Activated CD4-positive, alpha-beta memory T cell treated with anti-CD3 and anti-CD28 coated beads, Interleukin-2, amount 10 ng/mL, durations not matched to agents 7 days and 5 days (primary cell): ENCODE measurements at places on chromosomes 1 and 21. TPM values are rescaled to one million over a fixed set of nuclear protein-coding genes. Genes with fewer than 3 reads are reported as not detected.

DNA sequence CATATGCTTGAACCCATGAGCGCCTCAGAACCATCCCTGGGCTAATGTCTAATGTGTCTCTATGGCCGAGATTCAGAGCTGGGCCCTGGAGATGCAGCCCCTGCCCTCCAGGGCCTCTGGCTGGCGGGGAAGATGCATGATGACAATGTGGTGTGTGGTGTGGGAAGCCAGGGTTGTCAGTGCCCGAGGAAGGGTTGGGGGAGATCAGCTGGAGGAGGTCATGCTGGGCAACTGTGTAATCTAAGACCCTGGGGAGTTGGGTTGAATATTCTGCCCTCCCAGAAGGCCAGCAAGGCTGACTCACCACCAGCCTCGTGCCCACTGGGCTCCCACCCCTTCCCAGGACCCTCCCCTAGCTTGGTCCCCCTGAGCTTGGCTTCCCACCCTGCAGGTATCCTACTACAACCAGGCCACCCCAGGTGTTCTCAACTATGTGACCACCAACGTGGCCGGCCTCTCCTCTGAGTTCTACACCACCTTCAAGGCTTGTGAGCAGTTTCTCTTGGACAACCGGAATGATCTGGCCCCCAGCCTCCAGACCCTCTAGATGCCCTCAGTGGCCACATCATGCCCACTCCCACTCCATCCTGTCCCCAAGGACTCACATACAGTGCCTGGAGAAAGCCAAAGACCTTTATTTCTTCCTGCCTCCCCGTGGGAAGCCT, 14.6 kb downstream of the FAM151A start:
- DNase-seq: no peak

DNA sequence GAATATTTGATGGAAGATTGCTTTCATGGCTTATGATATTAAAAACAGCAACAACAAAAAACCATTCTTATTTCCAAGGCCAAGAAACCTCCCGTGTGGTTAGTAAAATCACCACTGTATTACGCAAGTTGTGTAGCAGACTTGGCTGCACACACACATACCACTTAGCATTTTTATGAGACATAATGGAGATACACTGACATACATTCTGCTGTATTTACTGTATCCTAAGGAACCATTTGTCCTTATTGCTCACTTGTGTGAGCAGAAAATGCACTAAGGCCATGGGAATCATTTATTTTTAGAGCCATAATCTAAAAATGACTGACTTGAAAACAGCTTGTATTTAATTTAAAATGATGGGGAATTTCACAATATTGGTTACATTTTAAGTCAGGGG, 584 bp upstream of the C1orf141 start:
- no peak for DNase-seq

- no peak for DNase-seq
Observed at GRCh38 chr1:207331354-207332313, 10.2 kb downstream of the CD55 start.

GRCh38 chr1:230077436-230078213, 10.6 kb downstream of the GALNT2 start:
- DNase-seq: no peak

- DNase-seq: no peak
Observed at GRCh38 chr1:67577646-67578045, 107.4 kb upstream of the GADD45A start.

The MRPS15 gene
- 99.9 TPM for total RNA-seq

DNA sequence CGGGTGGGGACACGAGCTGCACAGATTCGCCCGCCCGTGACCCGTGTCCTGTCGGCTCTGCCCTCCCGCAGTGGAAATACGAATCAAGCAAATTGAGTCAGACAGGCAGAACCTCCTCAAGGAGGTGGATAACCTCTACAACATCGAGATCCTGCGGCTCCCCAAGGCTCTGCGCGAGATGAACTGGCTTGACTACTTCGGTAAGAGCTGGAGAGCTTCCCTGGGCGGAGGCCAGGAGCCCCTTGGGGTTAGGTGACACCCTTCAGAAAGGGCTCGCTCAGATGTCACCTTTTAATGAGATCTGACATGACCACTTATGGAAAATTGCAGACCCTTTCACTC, 489 bp downstream of the CDCA8 start:
- DNase-seq: no peak

GRCh38 chr1:203120325-203121153, 7.0 kb upstream of the ADORA1 start:
- DNase-seq: no peak

DNA sequence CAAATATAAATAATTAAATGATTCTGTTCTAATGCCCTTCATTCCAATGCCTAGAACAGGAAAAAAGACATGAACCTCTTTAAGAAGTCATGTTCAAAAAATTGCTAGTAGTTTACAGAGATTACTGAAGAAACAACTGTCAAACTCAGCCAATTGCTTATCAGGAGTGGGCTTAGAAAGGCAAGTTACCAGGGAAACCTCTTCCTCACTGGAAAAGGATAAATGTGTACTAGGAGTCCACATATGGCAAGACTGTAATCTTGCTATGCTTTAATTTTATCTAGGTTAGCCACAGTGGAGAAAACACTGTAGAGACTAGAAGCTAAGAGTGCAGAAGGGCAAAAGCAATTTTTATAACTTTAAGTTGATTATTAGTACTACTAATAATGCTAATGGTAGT, 42.1 kb upstream of the DEPDC1 start:
- DNase-seq: no peak

- DNase-seq: no peak
Observed at GRCh38 chr1:5349526-5349925, 642.7 kb downstream of the NPHP4 start.

DNA sequence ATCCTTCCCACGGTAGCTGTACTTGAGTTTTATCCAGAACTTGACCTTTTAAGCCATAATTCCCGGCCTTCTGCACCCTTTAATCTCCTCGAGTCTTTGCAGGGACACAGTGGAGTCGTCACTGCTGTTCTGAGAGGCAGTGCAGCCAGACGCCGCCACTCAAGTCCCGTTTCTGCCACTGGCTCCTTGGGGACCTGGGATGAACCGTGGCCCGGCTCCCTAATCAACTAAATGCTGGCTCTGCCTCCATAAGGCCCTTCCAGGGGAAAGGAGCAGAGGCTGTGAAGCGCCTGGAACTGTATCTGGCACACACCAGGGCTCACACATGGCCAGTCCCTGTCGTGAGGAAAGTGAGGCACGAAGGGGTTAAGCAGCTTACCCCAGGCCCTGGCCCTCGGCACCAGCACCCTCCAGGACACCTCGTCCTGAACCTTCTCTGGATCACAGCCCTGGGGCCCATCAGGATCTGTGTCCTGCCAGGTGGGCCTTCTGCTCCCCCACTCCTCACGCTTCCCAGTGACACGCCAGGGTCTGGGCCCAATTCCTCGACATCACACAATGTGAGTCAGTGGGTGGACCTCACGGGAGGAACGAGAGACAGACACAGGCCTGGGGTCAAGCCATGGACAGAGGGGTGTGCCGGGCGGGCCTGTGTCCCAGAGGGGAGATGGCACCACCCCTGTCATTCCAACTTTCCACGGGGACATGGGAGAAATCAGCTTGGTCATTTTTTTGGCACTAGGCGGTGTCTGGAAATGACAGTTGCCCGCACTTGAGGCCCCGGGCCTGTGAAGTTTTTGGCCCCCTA, 23.5 kb upstream of the C1orf174 start:
- DNase-seq: no peak

The XCL1 gene
- total RNA-seq: not detected

DNA sequence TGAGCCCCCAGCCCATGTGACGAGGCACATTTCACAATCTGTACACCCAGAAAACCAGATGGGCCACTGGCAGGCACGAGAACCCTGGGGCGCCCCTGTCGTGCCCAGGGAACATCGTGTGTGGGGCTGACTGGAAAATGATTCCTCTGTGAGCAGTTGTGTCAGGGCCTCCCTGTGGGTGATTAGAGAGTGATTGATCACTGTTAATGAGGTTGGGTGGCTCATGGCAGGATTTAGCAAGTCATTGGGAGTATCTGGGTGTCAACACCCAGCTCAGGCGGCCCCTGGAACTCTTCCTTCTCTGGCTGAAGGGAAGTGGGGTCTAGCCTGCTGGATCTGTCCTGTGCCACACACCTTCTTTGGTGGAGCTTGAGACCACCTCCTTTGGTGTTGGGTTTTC, 5.7 kb downstream of the GRHL3 start:
- no peak for DNase-seq

DNA sequence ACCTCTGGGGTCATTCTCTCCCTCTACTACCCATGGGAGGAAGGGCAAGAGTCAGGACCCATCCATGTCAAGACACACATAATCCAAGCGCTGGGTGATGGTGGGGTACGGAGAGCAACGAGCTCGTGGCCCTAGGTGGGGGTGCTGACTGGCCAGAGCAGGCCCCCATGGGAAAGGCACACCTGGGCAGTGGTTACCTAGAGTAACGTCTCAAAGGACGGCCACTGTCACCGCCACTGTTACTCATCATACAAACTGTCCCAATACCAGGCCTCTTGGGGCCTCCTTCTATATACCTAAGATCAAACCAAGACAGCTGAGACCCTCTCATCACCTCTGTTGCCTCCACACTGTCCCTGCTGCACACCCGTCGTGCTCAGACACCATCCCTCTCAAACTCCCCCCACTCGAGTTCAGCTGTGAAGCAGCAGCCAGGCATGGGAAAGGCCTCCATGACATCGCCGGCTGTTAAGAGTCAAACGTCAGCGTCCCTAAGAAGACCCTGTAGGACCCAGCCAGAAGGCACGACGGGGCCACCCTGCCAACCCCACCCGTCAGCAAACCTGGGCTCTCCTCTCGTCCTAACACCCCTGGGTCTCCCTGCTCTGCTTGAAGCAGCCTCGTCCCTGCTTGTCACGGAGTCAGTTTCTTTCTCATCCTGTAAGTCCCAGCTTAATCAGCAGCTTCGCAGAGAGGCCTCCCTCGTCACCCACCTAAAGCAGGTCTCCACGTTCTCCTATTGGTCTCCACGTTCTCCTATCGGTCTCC, 15.3 kb downstream of the NPHP4 start:
- DNase-seq: no peak

DNA sequence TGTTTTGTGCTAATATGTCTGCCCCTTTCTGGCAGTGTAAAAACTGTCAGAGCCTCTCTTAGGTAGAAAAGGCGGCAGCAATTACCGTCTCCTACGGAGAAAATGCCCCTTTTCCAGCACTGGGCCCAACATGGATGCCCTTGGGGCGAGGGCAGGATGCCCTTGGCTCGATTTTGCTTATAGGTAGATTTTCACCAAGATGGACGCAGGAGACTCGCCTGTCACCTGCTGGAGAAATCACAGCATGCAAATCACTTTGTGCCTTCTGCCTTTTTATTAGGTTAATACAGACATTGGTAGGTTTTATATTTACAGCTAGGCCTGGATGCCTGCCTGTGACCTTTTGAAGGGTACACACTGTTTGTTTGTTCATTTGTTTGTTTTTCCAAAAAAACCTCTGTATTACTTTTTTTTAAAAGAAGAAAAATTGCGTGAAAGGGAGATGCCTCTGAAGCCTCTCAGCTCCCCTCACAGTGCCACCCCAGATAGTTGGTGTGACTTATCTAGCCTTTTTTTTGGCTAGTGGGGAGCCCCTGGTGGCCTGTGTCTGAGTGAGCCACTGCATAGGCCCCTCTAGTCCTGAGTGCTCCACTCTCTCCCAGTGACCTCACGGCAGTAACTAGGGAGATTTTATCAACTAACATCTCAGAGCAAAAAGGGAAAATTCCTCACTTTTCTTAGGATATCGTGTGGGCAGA, 2.5 kb downstream of the ATP1B1 start:
- DNase-seq: no peak

- no peak for DNase-seq
Observed at GRCh38 chr1:2180297-2181245, 14.0 kb downstream of the FAAP20 start.

GRCh38 chr21:44269090-44269489, 7.4 kb upstream of the DNMT3L start:
- DNase-seq: no peak
